ENCODE measurements at places on chromosomes 6 and 20. TPM values are rescaled to one million over a fixed set of nuclear protein-coding genes. Genes with fewer than 3 reads are reported as not detected.
A peak's percentile ranks its signal among the peaks of the same experiment; 100 is the strongest.

GRCh38 chr6:121344539-121344938, 10.3 kb upstream of the TBC1D32 start:
- peaks cover 11% of the 10 kb centered on the region for H3K27me3 ChIP-seq
- no peaks in the 10 kb centered on the region for H3K4me1 ChIP-seq
- no peak overlapping the region for H3K4me3 ChIP-seq

DNA sequence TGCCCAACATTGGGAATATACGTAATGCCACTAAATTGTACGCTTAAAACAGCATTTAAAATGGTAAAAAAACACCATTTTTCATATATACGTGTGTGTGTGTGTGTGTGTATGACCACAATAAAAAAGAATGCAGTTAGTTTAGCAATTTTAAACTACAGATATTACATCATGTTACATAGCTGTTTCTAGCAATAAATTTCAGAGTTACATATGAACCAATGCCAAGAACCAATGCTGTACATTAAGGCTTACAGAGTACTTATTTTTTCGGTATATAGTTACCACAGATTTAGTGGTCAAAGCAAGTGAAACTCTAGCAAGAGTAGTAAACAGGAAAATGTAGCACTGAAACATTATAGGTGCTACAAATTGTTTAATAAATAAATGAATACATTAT, 119.3 kb downstream of the PDE10A start:
- no peaks in the 10 kb centered on the region for H3K36me3 ChIP-seq
- no peaks in the 10 kb centered on the region for H3K4me1 ChIP-seq
- no peak for DNase-seq
- no peak overlapping the region for H3K27ac ChIP-seq

DNA sequence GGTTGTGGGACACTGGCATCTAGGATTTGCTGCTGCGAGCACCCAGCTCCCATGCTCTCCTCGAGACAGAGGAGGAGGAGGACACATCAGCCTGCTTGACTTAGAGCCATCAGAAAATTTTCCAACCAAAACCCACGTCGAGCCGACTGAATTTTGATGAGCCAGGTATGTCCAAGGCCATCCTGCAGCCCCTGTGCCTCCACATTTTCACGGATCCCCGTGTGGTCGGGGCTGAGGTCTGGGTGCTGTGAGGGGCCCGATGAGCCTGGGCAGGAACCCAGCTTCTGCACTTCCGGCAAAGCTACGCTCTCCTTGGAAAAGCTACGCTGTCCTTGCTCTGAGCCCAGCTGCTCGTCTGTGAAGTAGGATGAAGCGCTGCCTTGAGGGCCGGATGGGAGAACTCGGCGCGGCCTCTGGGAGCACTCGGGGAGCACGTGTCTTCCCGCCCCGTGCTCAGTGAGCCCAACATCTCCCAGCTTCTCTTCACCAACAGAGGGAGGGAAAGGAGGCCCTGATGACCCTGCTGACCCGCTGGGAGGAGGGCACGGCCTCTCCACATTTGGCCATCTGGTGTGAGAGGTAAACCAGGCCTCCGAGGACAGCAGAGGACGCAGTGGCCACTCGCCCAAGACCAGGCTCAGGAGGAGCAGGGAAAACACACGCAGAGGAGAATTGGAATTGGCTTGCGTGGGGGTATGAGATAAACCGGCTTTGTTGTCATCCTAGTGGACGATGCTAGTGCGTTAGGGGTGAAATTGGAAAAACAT, 33.9 kb downstream of the PSMG4 start:
- no peaks in the 10 kb centered on the region for H3K36me3 ChIP-seq
- no peak overlapping the region for H3K27ac ChIP-seq
- H3K4me3 ChIP-seq: no peak overlapping the region
- DNase-seq: no peak

GRCh38 chr6:110013386-110013785, 35.3 kb downstream of the GPR6 start:
- no peak for DNase-seq
- H3K27me3 ChIP-seq: peaks cover 3% of the 10 kb centered on the region
- no peaks in the 10 kb centered on the region for H3K36me3 ChIP-seq
- H3K27ac ChIP-seq: no peak overlapping the region

GRCh38 chr6:98846021-98846380, 11.6 kb downstream of the POU3F2 start:
- DNase-seq: no peak
- no peak overlapping the region for H3K4me3 ChIP-seq
- H3K27me3 ChIP-seq: peaks cover 78% of the 10 kb centered on the region
- H3K4me1 ChIP-seq: peaks cover 15% of the 10 kb centered on the region
- no peak overlapping the region for H3K27ac ChIP-seq
- peaks cover 1% of the 10 kb centered on the region for H3K36me3 ChIP-seq

DNA sequence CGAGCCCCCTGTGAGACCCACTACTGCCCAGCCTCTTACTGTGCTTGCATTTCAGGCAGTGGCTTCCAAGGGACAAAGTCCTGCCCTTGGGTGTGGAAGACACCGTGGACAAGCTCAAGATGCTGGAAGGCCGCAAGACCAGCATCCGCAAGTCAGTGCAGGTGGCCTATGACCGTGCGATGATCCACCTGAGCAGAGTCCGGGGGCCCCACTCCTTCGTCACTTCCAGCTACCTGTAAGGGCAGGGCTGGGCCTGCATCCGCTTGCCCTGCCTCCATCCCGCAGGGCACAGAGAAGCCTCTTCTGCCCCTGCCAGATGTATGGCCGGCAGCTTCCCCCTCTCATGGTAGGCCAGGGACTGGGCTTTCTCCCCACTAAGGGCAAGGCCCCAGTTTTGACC, 33.8 kb downstream of the BRPF3 start:
- no peak overlapping the region for H3K27ac ChIP-seq
- peaks cover 20% of the 10 kb centered on the region for H3K4me1 ChIP-seq
- H3K27me3 ChIP-seq: no peaks in the 10 kb centered on the region

DNA sequence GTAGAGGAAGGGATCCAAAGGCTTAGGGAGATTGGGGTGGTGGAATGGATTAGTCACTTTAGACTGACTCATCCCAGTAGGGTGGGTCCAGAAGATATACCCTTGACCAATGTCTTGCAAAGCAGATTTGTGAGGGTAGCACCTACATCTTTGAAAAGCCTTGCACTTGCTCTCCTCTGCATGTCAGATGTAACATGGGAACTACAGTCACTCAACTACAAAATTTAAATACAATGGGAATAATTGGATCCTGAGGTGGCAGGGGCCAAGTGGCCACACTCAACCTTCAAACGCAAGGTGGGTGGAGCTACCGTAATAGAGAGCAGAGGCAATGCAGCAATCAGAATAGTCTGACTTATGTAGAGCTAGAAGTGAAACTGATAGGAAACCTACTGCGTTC, 71.2 kb downstream of the ME1 start:
- H3K4me3 ChIP-seq: no peak overlapping the region
- H3K27me3 ChIP-seq: no peaks in the 10 kb centered on the region
- no peaks in the 10 kb centered on the region for H3K4me1 ChIP-seq
- H3K27ac ChIP-seq: no peak overlapping the region

- H3K27me3 ChIP-seq: no peaks in the 10 kb centered on the region
- H3K4me3 ChIP-seq: no peak overlapping the region
- H3K4me1 ChIP-seq: peaks cover 26% of the 10 kb centered on the region
- H3K27ac ChIP-seq: peak overlapping the region; percentile 23
Observed at GRCh38 chr20:32440758-32441078, 82.6 kb downstream of the ASXL1 start.

GRCh38 chr6:28965706-28966105, 39.4 kb downstream of the ZNF311 start:
- DNase-seq: no peak
- no peak overlapping the region for H3K4me3 ChIP-seq
- H3K27me3 ChIP-seq: peaks cover 29% of the 10 kb centered on the region
- H3K36me3 ChIP-seq: no peaks in the 10 kb centered on the region
- H3K27ac ChIP-seq: no peak overlapping the region

- peaks cover 4% of the 10 kb centered on the region for H3K36me3 ChIP-seq
- H3K4me1 ChIP-seq: peaks cover 14% of the 10 kb centered on the region
- H3K27me3 ChIP-seq: peaks cover 23% of the 10 kb centered on the region
- H3K4me3 ChIP-seq: peak overlapping the region; percentile 73
- DNase-seq: no peak
Observed at GRCh38 chr6:144006736-144007477, 1.2 kb downstream of the PLAGL1 start.

DNA sequence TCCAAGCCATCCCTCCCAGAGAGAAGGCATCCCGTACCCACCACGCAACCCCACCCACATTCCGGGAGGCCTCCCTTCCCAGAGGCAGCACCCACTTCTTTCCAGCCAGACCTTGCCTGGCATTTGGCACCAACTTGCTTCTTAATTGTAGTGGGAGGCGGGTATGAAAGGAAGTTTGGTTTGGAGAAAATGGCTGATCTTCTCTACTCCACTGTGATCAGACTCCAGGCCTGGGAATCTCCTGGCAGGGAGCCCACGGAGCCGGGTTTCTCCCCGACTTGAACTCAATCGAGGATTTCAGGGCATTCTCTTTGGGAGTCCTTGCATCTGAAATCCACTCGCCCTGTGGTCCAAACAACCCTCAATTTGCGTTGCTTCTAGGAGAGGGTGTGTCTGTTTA, 107.1 kb downstream of the ZDHHC14 start:
- H3K36me3 ChIP-seq: peaks cover 3% of the 10 kb centered on the region
- H3K4me1 ChIP-seq: peaks cover 58% of the 10 kb centered on the region
- H3K27ac ChIP-seq: no peak overlapping the region
- no peak for DNase-seq

GRCh38 chr6:43979525-43979924, 147.7 kb downstream of the MRPL14 start:
- no peak overlapping the region for H3K4me3 ChIP-seq
- peaks cover 25% of the 10 kb centered on the region for H3K27me3 ChIP-seq
- H3K4me1 ChIP-seq: peaks cover 9% of the 10 kb centered on the region
- no peak overlapping the region for H3K27ac ChIP-seq
- no peak for DNase-seq

GRCh38 chr6:74073999-74074398, 378.0 kb downstream of the CD109 start:
- no peak overlapping the region for H3K27ac ChIP-seq
- no peaks in the 10 kb centered on the region for H3K27me3 ChIP-seq
- no peak overlapping the region for H3K4me3 ChIP-seq
- no peaks in the 10 kb centered on the region for H3K36me3 ChIP-seq

GRCh38 chr6:37129566-37129965, 40.4 kb upstream of the PIM1 start:
- DNase-seq: no peak
- H3K27ac ChIP-seq: no peak overlapping the region
- H3K36me3 ChIP-seq: no peaks in the 10 kb centered on the region
- H3K27me3 ChIP-seq: peaks cover 13% of the 10 kb centered on the region
- peaks cover 17% of the 10 kb centered on the region for H3K4me1 ChIP-seq

- no peak overlapping the region for H3K4me3 ChIP-seq
- H3K36me3 ChIP-seq: no peaks in the 10 kb centered on the region
- DNase-seq: no peak
- no peaks in the 10 kb centered on the region for H3K27me3 ChIP-seq
- no peak overlapping the region for H3K27ac ChIP-seq
Observed at GRCh38 chr20:40582531-40582930, 106.5 kb downstream of the MAFB start.

DNA sequence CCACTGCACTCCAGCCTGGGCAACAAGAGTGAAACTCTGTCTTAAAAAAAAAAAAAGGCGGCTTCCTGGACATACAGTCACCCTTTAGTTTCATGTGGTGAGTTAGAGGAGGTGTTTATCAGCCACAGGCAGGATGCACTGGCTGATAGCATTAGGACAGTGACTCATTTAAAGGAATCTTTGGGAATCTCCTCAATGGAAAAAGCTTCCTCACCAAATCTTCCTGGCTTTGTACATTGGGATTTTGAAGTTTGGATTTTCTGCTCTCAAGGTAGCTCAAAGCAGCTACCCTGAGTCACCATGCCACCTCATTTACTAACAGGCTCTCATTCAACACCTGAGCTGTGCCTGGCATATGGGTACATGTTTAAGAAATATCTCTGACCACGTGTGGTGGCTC, 20.2 kb downstream of the PRPH2 start:
- no peaks in the 10 kb centered on the region for H3K27me3 ChIP-seq
- H3K4me1 ChIP-seq: peaks cover 3% of the 10 kb centered on the region
- no peaks in the 10 kb centered on the region for H3K36me3 ChIP-seq
- no peak overlapping the region for H3K27ac ChIP-seq

GRCh38 chr6:36020154-36020553, 4.3 kb downstream of the SLC26A8 start:
- no peak overlapping the region for H3K27ac ChIP-seq
- no peaks in the 10 kb centered on the region for H3K36me3 ChIP-seq
- no peak overlapping the region for H3K4me3 ChIP-seq
- peaks cover 26% of the 10 kb centered on the region for H3K27me3 ChIP-seq
- no peak for DNase-seq

DNA sequence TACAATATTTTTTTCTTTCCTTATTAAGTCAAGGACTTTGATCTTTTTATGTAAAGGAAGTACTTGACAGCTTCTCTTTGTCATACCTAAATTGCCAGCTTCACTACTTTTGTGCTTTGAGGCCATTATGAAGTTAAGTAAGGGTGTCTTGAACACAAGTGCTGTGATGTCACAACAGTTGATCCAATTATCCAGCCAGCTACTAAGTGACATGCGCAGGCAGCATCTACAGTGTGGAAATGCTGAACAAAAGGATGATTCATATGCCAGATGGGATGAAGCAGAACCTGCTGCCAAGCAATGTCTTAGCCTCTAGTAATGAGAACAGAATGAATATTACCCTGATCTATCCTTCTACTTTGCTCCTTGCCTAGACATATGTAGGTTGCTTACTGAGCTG, 68.3 kb upstream of the TMEM244 start:
- no peaks in the 10 kb centered on the region for H3K4me1 ChIP-seq
- DNase-seq: no peak
- no peaks in the 10 kb centered on the region for H3K27me3 ChIP-seq
- no peaks in the 10 kb centered on the region for H3K36me3 ChIP-seq
- no peak overlapping the region for H3K4me3 ChIP-seq

- H3K27ac ChIP-seq: no peak overlapping the region
- no peak overlapping the region for H3K4me3 ChIP-seq
- peaks cover 15% of the 10 kb centered on the region for H3K36me3 ChIP-seq
- H3K27me3 ChIP-seq: no peaks in the 10 kb centered on the region
Observed at GRCh38 chr6:4889701-4890100, 113.5 kb downstream of the CDYL start.

GRCh38 chr20:663315-664090, 10.5 kb upstream of the SRXN1 start:
- H3K4me3 ChIP-seq: no peak overlapping the region
- H3K27me3 ChIP-seq: peaks cover 65% of the 10 kb centered on the region
- peak overlapping the region; percentile 66 for H3K27ac ChIP-seq
- DNase-seq: no peak

ATAT1 gene
- total RNA-seq: 10.0 TPM

COL21A1 gene
- total RNA-seq: not detected

HLA-E gene
- 536 TPM for total RNA-seq

OOEP gene
- 0.52 TPM for total RNA-seq

OSBPL2 gene
- total RNA-seq: 24.1 TPM

WFDC5 gene
- total RNA-seq: not detected

GSTA2 gene
- not detected for total RNA-seq

TOMM34 gene
- total RNA-seq: 20.3 TPM

LST1 gene
- total RNA-seq: 125 TPM

AVP gene
- not detected for total RNA-seq

THBD gene
- total RNA-seq: not detected

MYH7B gene
- total RNA-seq: 0.13 TPM

Measured in activated CD8-positive, alpha-beta T cell treated with anti-CD3 and anti-CD28 coated beads, Interleukin-2, amount 10 ng/mL, durations not matched to agents 7 days and 5 days (primary cell).